Thymus (tissue), 14 donors: ENCODE measurements at places on chromosomes 1 and 21.
A peak's percentile ranks its signal among the peaks of the same experiment; 100 is the strongest.

DNA sequence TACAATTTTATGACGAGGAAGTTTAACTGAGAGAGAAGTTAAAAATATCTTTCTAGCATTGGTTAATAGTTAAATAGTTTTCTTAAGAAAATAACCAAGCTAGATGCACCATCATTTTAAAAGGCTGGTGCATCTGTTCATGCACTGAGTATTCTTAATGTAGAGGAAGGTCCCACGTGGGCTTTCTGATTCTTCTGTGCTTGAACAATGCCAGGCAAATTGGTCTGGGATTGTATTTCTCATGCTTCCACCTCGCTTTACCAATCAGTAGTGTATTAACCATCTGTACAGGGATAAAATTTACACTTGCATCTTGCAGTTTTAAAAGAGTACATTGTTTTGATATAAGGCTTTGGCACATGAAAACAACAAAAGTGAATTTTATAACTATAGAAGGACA is 47.4 kb upstream of the MTF2 start:
- no peak for DNase-seq

DNA sequence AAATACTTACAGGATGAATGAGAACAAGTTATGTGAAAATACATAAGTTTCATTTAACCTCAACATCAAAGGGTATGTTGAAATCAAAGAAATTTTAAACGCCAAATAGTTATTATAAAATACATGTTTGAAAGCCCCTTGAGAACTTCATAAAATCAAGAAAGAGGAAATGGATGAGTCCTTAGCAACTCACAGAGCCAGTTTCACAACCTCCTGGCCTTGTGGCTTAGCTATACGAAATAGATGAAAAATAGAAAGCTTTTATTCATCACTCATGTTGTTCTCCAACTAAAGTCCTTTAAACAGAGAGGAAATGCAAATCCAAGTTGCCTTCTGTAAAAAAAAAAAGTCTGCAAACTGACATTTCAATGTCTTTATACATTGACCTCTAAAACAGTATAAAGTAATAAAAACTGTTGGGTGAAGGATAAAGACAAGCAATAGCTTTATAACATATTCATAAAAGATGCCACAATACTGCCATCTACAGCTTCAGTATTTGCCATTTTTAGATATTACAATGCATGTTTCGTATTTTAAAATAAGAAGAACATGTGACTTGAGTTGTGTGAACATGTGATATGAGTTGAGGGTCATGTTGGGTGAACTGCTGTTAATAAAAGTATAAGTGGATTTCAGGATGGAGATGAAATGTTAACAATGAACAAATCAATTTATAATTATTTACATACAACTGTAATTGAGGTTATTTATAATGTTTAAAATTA is 847.8 kb downstream of the MRPL39 start:
- DNase-seq: no peak

DNA sequence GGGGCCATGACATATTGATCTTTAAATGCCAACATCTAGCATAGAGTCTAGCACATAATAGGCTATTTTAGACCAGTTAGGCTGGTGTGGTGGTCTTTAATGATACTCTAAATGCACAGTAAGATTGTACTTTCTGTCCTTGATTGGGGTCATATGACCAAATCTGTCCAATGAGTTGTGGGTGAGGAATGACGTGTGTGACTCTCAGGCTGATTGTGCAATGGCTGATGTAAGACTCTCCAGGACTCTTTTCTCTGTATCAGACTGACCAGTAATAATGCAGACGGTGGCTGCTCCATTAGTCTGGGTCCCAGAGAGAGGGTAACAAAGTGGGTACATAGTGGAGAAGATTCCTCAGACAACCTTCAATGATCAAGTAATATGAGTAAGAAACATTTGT is 541.6 kb upstream of the CAMK1G start:
- DNase-seq: no peak

- DNase-seq: no peak
These were observed 6.6 kb downstream of the CLSPN start for GRCh38 chr1:35763201-35763600.

GRCh38 chr1:191895462-191896058 is 262.7 kb upstream of the RGS18 start:
- DNase-seq: no peak

DNA sequence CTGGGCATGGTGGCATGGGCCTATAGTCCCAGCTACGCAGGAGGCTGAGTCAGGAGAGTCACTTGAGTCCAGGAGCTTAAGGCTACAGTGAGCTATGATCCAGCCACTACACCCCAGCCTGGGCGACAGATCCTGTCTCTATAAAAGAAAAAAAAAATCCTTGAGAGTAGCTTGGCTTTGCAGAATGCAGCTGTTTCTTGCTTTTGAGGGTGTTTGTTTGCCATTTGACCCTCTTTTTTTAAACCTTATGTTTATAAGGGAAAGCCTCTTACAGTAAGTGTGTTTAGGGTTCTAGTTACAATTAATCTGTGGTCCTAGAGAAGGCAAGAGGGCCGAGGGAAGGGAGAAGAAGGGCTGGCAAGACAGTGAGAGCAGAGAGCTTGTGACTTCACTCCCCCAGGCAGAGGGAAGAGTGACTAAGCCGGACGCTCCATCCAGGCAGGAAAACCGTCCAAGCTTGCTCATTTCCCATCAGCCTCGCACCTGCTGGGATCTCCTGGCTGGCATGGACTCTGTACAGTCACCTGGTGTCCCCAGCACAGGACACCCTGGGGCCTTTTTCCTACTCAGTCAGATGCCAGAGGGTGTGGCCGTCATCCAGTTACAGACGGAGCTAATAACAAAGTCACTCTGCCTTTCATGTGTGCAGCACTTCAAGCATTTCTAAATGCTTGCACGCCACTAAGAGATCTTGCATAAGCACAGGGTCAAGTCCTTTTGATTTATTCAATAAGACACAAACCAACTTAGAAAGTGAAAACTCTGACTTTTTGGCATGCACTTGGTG is 55.5 kb upstream of the PSEN2 start:
- no peak for DNase-seq

DNA sequence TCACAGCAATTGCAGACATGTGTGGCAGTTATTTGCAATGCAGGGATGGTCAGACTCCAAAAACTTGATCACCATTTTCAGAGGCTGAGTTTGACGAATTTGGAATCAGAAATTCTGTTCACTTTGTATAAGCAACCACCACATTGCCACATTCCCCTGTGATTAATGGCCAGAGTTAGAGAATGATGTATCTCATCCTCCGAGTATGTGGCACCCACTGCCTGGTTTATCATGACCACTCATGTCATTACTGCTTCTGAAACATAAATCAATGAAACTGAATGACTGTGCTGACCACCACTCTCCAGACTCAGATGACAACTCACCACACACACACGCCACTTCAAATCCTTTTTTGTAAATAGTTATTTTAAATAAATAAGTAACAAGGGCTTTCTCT is 66.6 kb upstream of the CACHD1 start:
- DNase-seq: no peak

- peak; percentile 16 for DNase-seq
These were observed 99.1 kb downstream of the BEND5 start for GRCh38 chr1:48677306-48678287.

GRCh38 chr1:35640380-35641232 is 720 bp downstream of the PSMB2 start:
- DNase-seq: no peak

- peak; percentile 10 for DNase-seq
These were observed 273.7 kb downstream of the SRGAP2C start for GRCh38 chr1:121458291-121459048.

GRCh38 chr1:24900985-24901781 is 28.9 kb downstream of the RUNX3 start:
- DNase-seq: no peak

- no peak for DNase-seq
These were observed 88.2 kb upstream of the AKT3 start for GRCh38 chr1:243938208-243938607.

GRCh38 chr1:117675907-117676430 is 70.1 kb downstream of the TENT5C start:
- DNase-seq: no peak

DNA sequence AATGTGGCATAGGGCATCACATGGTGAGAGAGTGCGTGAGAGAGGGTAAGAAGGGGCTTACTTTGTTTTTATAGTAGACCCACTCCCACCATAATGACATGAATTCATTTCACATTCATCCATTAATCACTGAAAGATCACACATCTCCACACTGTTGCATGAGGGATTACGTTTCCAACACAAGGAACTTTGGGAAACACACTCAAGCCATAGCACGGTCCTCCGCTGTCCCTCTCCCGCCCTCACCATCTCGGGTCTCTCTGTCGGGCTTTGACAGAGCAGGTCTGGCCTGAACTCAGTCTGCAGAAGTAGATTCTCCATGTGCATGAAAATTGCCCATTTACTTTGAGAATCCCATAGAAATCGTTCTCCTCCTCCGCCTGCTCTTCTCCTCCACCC is 312.2 kb downstream of the MATN1 start:
- DNase-seq: no peak

GRCh38 chr21:36023092-36023480 is 37.2 kb downstream of the SETD4 start:
- DNase-seq: peak; percentile 8

GRCh38 chr1:100794748-100795645 is 75.5 kb downstream of the VCAM1 start:
- no peak for DNase-seq

DNA sequence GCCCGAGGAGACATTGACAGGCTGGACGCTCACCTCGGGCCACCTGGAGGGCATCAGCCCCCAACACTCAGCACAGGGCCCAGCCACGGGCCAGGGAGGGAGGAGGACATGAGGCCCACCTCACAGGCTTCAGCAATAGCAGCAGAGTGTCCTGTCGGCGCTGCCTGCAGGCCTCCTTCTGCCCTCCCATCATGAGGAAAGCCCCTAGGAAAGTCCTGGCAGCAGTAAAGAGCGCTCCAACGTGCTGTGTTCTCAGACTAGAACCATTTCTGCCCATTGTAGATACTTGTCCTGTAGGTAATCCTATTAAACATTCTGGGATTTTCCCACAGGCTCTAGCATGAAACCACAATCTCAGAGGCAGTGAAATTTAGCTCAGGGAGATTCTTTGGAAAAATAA is 62.0 kb upstream of the GALNT2 start:
- DNase-seq: no peak

DNA sequence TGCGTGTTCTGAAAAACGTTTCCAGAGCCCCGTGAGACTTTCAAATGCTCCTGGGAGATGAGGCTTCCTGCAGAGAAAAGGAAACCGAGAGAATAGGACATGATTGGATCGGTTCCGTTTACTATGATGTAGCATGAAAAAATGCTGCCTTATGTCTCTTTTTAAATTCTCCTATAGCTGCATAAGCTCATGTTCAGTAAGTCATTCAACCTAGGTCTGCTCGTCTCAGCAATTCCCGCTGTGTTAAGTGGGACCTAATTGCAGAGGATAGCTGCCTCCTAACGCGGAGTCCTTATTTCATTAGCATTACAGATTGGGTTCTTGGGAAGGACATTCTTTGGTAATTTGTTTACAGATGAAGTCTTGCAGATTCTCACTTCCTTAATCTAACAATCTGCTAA is 165.3 kb downstream of the GALNT2 start:
- DNase-seq: no peak

DNA sequence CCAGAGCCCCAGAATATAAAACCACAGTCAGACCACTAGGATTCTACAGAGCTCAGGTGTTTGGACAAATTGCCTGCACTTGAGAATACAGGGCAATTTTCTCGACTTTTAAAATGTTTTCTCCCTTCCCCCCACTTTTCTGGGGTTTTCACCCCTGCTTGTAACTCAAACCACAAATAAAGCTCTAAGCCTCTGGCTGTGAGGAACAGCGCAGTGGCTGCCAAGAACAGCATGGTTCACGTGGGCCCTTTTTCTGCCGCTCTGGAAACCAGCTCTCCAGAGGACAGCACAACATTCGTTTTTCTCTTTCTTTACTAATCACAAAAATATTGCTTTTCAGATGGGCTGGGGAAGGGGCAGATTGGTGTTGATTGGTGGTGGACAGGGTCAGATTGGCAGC is 102.2 kb upstream of the JUN start:
- peak; percentile 63 for DNase-seq

DNA sequence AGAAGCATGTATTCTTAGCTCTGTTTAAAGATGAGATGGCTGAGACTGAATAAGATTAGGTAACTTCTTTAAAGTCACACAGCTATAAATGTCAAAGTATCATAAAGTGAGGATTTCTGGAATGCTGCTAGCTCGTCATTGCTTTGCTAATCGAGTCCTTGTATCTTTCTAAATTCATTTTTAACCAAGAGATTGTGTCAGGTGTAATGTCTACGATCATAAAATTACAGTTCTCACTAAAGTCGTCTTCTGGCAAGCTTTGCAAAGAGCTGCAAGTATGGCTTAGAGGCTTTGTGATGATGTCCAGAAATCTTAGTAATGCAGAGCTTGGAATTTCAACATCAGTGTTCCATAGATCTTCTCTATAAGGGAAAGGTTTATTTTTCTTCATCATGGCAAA is 569.8 kb downstream of the LMO4 start:
- no peak for DNase-seq

GRCh38 chr1:40594187-40594531 is 62.7 kb downstream of the ZNF684 start:
- no peak for DNase-seq

- no peak for DNase-seq
These were observed 9.3 kb upstream of the CCN1 start for GRCh38 chr1:85571181-85571759.

DNA sequence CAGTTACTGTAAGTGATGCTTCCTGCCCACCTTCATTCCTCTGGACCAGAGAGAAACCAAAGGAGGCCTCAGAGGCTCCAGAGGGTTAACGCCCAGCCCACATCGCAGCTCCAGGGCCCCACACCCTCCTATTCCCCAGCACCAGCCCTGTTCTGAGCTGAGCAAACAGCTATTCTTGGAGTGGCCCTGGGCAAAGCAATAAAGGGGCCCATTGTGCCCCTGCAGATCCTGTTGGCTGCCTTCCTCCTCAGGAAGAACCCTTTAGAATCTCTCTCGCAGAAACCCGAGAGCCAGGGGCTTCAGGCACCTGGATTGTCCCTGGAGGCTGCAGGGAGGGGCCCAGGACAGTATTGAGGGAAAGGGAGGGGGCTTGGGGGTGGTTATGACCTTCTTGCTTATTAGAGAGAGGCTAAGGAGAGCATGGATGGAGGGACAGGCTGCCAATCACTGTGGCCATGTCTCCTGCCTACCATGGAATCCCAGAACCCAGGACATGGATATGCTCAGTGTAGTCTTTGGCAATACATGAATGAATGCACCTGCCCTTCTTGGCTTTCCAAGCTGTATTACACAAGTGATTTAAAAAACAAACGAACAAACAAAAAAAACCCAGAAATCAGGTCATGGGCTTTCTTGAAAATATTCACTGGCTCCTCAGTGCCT is 9.2 kb downstream of the PADI2 start:
- no peak for DNase-seq
